Natural killer cell (primary cell): ENCODE measurements at places on chromosomes 3 and 15. TPM values are rescaled to one million over a fixed set of nuclear protein-coding genes. Genes with fewer than 3 reads are reported as not detected.

DNA sequence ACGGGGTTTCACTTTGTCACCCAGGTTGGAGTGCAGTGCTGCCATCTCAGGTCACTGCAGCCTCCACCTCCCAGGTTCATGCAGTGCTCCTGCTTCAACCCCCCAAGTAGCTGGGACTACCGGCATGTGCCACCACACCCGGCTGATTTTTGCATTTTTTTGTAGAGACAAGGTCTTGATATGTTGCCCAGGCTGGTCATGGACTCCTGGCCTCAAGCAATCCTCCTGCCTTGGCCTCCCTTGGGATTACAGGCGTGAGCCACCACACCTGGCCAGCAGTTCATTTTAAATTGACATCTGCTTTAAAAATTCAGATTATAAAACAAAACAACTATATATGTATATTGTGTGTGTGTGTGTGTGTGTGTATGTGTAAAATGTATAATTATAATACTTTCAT lies 38.3 kb downstream of the CALML4 start:
- no peak overlapping the region for H3K27ac ChIP-seq
- no peak for DNase-seq
- no peaks in the 10 kb centered on the region for H3K4me1 ChIP-seq
- H3K4me3 ChIP-seq = no peak overlapping the region

GRCh38 chr3:120931593-120931992 lies 23.6 kb downstream of the STXBP5L start:
- no peak overlapping the region for H3K27ac ChIP-seq
- H3K4me1 ChIP-seq = no peaks in the 10 kb centered on the region
- no peaks in the 10 kb centered on the region for H3K36me3 ChIP-seq

GRCh38 chr15:42071717-42072116 lies 22.6 kb downstream of the PLA2G4D start:
- DNase-seq = no peak
- no peaks in the 10 kb centered on the region for H3K4me1 ChIP-seq
- no peaks in the 10 kb centered on the region for H3K36me3 ChIP-seq
- H3K27me3 ChIP-seq = no peaks in the 10 kb centered on the region
- no peak overlapping the region for H3K4me3 ChIP-seq

DNA sequence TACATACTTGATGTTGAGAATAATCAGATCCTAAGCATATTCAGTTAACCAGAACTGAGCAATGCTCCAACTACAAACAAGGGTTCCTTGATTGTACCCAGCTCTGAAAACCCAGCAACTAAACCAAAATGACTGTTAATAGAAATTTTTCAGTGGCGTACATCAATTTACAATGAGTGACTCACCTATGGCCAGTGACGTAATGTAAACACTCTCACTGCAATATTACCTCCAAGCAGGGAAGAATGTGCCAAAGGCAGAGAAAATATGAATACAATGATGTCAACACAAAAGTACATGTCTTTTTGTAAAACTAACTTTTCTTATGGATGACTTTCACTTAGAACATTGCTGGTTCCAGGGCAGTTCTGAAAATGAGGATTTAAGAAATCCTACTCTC lies 611.3 kb downstream of the EDEM1 start:
- H3K36me3 ChIP-seq = no peaks in the 10 kb centered on the region
- H3K4me1 ChIP-seq = no peaks in the 10 kb centered on the region
- H3K27me3 ChIP-seq = no peaks in the 10 kb centered on the region

DNA sequence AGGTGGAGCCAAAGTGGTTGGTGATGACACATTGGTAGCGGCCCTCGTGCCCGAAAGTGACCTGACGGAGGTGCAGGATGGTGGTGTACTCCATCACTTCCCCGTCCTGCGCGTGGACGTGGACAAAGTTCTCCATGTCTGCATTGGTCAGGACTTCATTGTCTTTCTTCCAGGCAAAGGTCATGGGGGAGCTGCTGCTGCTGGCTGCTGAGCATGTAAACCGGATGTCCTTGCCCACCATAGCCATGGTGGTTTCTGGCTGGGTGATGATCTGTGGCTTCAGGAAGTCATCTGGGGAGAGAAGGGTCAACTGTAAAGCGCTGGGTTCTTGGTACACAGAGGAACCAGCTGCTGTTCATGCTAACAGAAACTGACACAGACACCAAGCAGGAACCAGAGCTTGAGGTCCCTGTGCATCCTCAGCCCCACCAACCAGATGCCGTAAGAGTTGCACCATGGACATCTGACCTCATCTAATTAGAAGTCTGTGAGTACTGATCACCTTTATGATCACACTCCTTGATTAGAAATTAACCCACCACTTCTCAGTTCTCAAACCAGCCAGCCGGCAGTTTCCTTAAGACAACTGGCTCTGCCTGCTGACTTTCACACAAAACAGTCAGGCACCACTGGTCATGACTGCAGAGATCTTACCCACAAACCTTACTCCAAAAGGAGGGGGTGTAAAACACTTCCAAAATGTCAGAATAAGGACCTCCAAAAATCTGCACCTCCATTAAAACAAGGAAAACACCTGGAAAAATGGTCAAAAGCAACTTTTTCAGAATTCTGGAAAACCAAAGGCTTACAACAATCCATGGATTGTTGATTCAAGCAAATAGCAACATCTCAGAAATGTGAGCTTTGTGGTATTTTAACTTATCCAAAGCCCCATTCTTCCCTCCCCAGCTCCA lies 114.6 kb downstream of the LRIG1 start:
- H3K4me3 ChIP-seq = no peak overlapping the region
- peaks cover 44% of the 10 kb centered on the region for H3K36me3 ChIP-seq
- DNase-seq = no peak
- peaks cover 16% of the 10 kb centered on the region for H3K4me1 ChIP-seq

GRCh38 chr3:43257850-43258249 lies 28.5 kb upstream of the SNRK start:
- no peak overlapping the region for H3K4me3 ChIP-seq
- no peaks in the 10 kb centered on the region for H3K36me3 ChIP-seq
- peaks cover 18% of the 10 kb centered on the region for H3K4me1 ChIP-seq
- H3K27me3 ChIP-seq = no peaks in the 10 kb centered on the region
- DNase-seq = no peak

GRCh38 chr3:179526989-179527391 lies 35.7 kb upstream of the ACTL6A start:
- no peak for DNase-seq
- H3K4me3 ChIP-seq = no peak overlapping the region
- H3K27ac ChIP-seq = no peak overlapping the region
- no peaks in the 10 kb centered on the region for H3K27me3 ChIP-seq
- H3K36me3 ChIP-seq = no peaks in the 10 kb centered on the region

DNA sequence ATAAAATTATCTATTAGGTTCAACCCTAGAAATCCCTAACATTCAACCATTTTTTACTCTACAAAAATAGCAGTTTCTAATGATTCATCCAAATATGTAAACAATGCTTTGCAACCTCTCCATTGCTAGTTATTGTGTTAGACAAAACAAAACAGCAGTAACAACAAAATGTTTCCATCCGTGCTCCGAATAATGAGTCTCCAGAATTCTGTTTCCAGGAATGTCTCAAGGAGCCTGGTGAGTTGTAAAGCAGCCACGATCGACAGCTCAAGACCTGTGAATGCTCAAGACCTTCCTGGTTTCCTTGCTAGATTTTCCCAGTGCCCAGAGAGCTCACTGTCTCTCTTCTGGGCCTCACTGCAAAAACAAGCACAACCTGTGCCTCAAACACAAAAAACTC lies 49.9 kb downstream of the CHRD start:
- no peak for DNase-seq
- no peaks in the 10 kb centered on the region for H3K4me1 ChIP-seq
- H3K4me3 ChIP-seq = no peak overlapping the region
- no peaks in the 10 kb centered on the region for H3K27me3 ChIP-seq
- no peaks in the 10 kb centered on the region for H3K36me3 ChIP-seq

DNA sequence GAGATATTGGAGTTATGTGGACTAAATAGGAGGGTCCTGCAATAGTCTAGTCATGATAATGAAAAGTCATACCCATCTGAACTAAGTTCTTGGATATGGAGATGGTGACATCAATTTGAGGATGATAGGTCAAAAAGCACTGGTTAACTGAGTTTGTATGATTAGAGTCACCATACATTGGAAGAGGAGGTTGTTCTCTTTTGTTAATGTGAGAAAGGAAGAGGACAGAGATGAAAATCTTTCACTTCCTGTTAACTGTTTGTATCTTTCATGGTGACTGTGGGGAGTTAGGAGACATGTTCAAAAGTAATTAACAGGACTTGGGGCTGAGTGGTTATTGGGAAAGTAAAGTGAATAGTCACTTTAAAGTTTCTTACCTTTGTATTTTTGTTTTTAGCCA lies 11.1 kb downstream of the TMEM62 start:
- no peak for DNase-seq
- no peaks in the 10 kb centered on the region for H3K27me3 ChIP-seq
- no peak overlapping the region for H3K27ac ChIP-seq
- peaks cover 49% of the 10 kb centered on the region for H3K36me3 ChIP-seq
- H3K4me3 ChIP-seq = no peak overlapping the region
- no peaks in the 10 kb centered on the region for H3K4me1 ChIP-seq

- no peak overlapping the region for H3K4me3 ChIP-seq
- H3K27ac ChIP-seq = no peak overlapping the region
- peaks cover 39% of the 10 kb centered on the region for H3K27me3 ChIP-seq
- H3K36me3 ChIP-seq = no peaks in the 10 kb centered on the region
- peak; percentile 33 for DNase-seq
These were observed 23.0 kb upstream of the ANP32A start for GRCh38 chr15:68843425-68844311.

GRCh38 chr15:64813075-64813474 lies 12.4 kb downstream of the PIF1 start:
- H3K27ac ChIP-seq = no peak overlapping the region
- no peaks in the 10 kb centered on the region for H3K27me3 ChIP-seq
- DNase-seq = no peak
- no peaks in the 10 kb centered on the region for H3K4me1 ChIP-seq

- H3K27ac ChIP-seq = no peak overlapping the region
- H3K4me3 ChIP-seq = no peak overlapping the region
- H3K27me3 ChIP-seq = no peaks in the 10 kb centered on the region
- no peak for DNase-seq
These were observed 714.8 kb downstream of the FHIT start for GRCh38 chr3:60536420-60536819.

GRCh38 chr15:49026700-49027099 lies 19.5 kb downstream of the SECISBP2L start:
- H3K4me3 ChIP-seq = no peak overlapping the region
- H3K4me1 ChIP-seq = no peaks in the 10 kb centered on the region
- peaks cover 28% of the 10 kb centered on the region for H3K36me3 ChIP-seq

Gene CLSTN2
- not detected for total RNA-seq

Gene ONECUT1
- total RNA-seq = not detected

Gene GPR15
- 1.5 TPM for total RNA-seq

Gene GPR87
- total RNA-seq = not detected

Gene OR4F15
- not detected for total RNA-seq

Gene BAHD1
- total RNA-seq = 48.9 TPM

Gene PRR20G
- not detected for total RNA-seq

Gene ATP6V1A
- total RNA-seq = 30.0 TPM

Gene ARHGAP11A
- 8.1 TPM for total RNA-seq

Gene TRANK1
- total RNA-seq = 105 TPM

Gene TMEM266
- not detected for total RNA-seq

Gene TLR9
- 0.20 TPM for total RNA-seq

Gene CLDN18
- not detected for total RNA-seq

Gene LMAN1L
- 1.1 TPM for total RNA-seq
